ENCODE measurements at places on chromosomes 11 and 22.

- no peak for DNase-seq
Observed at GRCh38 chr11:107567739-107568335, 2.3 kb upstream of the ALKBH8 start.

GRCh38 chr11:73428227-73428626 is 52.0 kb downstream of the RELT start:
- DNase-seq, result no peak

- no peak for DNase-seq
Observed at GRCh38 chr11:100910808-100911207, 218.8 kb downstream of the PGR start.

- no peak for DNase-seq
Observed at GRCh38 chr11:117662671-117663269, 134.2 kb downstream of the DSCAML1 start.

GRCh38 chr11:27281740-27282590 is 81.0 kb downstream of the CCDC34 start:
- DNase-seq, result no peak

DNA sequence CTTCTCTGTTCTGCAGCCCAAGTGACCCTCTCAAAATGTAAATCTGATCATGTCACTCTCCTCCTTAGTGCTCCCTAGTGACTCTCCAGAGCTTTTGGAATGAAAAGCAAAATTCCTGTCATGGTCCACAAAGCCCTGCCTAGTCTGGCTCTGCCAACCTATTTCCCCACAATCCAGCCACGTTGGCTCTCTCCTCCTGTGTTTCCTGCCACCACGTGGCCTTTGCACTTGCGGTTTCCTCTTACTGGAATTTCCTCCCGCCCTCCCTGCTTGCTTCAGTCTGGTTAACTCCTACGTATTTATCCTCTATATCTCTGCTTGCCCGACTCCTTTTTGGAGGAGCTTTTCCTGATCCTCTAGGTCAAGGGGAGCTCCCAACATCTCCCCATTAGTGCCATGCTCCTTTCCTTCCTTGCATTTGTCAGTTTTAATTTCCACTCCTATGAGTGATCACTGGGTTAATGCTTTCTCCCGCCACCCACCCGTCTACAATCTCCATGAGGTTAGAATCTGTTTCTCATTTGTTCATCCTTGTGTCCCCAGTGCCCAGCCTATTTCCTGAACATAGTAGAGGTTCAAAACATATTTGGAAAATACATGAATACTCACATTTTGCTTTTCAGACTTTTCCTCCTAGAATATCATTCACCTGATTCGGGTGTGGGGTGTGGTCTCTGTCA is 11.5 kb downstream of the NNMT start:
- no peak for DNase-seq

Measured in stimulated activated CD8-positive, alpha-beta memory T cell treated with anti-CD3 and anti-CD28 coated beads, Interleukin-15, amount 100 ng/mL, for 24 hours (primary cell).